ENCODE measurements at places on chromosomes 6 and 20.

DNA sequence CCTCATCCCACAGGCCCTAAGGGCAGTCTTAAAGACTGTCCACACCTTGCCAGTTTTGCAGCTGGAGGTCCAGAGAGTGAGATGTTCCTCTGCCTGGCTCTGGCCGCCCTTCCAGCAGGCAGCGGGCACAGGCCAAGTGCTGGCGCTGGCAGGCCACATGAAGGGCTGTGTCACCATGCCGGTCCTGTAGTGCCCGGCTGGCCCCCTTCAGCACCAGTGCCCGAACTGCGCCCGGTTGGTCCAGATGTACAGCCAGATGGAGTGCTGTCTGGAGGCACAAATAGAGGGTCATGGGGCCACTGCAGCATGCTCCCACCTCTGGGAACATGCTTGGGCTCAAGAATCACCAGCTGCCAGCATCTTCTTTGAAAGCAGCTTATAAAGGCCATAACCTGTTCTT lies 3.8 kb downstream of the NFKBIE start:
- no peak for DNase-seq

DNA sequence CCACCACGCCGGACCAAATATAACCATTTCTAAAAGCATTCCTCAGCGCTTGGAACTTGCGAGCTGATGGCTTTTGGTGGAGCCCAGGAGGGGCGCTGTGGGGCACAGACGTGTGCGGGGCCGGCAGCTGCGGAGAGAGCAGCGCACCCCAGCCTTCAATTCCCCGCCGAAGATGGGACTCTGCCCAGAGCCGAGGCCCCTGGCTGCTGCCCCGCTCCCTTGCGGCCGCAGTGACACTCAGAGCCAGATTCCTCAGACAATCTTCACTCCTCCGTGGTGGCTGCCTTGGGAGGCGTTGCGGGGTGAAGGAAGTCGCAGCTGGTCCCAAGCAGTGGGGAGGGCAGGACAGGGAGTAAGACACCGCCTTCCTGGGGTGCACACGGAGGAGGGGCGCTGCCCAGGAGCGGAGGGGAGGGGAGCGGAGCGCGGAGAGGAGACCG lies 87.7 kb downstream of the TMEM242 start:
- peak; percentile 57 for DNase-seq

GRCh38 chr6:142400495-142400894 lies 98.7 kb downstream of the ADGRG6 start:
- DNase-seq, result no peak

GRCh38 chr6:110345025-110345424 lies 13.1 kb downstream of the METTL24 start:
- DNase-seq, result peak; percentile 18

GRCh38 chr6:139146317-139146726 lies 11.4 kb downstream of the HECA start:
- DNase-seq, result no peak

GRCh38 chr6:146041282-146041681 lies 12.4 kb downstream of the GRM1 start:
- peak; percentile 31 for DNase-seq

- no peak for DNase-seq
Measured at GRCh38 chr20:44790638-44791393, 19.5 kb downstream of the RIMS4 start.

GRCh38 chr6:20349225-20349624 lies 52.5 kb upstream of the E2F3 start:
- no peak for DNase-seq

DNA sequence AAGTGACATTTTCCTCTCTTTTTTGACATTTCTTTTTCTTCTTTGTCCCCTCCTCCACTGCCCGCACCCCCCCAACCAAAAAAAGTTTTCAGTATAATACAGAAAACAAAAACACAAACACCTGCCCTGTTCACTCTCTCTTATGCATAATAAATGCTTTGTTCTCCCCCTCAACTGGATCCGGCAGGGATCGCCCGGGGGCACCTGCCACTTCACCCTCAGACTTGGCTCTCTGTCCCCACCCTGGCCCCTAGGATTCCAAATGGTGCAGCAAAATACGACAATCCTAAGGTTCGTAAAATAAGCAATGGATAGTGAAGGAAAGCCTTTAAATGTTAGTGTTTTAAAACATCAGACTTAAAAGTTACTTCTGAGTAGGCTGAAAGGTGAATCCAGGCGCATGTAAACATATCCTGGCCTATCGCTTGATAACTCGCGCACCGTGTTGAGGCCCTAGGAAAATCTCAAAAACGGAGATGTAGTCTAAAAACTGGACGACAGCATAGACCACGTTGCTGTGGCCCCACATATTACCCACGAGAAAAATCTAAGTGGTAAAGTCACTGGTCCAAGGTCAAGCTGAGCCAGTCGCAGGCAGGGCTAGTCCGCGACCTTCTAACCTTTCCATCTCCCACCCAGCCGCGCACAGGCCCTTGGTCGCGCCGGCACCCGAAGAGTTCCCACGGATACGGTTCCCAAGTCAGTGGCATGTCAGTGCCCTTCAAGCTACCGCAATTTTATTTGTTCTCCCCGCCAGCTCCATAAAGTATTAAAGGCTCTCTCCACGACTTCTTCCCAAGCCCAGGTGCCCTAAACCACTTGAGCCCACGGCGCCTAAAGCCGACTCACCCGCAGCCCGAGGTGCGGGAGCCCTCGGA lies 130.8 kb downstream of the OGFRL1 start:
- no peak for DNase-seq
